ENCODE measurements at places on chromosomes 2 and 18.

DNA sequence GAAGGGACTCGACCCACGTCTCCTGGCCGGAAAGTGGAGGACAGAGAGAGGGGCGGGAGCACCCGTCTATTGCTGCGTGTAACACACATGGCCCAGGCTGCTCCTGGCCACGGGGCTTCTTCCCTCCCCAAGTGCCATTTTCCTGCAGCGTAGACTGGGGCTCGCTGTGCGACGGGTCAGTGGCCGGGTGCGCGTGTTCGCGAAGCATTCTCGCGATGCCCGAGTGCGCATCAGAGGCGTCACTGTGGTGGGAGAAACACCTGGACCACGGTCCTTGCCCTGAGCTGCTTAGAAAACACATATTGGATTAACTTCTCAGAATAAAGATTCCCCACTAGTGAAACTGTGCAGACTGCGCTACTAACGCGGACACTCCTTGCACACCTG, 200.8 kb downstream of the EIPR1 start:
- DNase-seq: no peak

GRCh38 chr2:52097071-52097470, 1065.1 kb upstream of the NRXN1 start:
- DNase-seq: no peak

DNA sequence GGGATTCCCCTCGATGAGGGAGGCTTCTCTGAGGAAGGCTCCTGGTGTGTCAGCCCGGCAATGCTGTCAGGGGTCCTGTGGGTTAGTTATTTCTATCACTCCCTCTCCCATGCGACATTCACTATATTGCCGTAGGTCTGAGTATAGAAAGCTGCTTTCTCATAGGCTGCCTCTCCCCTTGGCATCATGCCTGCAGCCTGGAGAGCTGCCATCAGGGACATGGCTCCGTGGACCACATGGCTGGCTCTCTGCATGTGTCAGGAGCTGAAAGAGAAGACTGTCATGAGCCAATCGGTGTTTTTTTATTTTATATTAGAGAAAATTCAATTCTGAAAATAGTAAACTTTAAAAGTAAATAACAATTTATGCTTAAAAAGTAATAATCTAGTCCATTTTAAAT, 198.0 kb downstream of the CDH20 start:
- DNase-seq: no peak

DNA sequence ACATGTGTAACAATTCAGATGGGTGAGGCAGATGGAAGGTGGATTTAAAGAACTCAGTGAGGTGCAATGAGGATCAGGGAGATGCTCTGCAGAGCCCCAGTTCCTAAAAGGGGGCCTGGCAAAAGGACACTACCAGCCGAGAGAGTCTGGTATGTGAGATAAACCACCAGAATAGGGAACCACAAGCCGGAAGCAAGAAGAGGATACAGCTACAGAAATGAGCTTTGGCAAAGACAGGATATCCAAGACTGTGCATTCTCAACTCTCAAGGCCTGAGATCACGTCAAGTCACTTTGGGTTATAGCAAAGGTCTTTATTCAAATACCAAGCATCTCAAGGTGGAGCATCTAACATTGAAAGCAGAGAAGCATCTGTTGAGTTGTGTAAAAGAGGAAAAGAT, 293.5 kb downstream of the ARHGAP15 start:
- no peak for DNase-seq

- DNase-seq: no peak
Observed at GRCh38 chr2:101296371-101296770, 12.1 kb downstream of the RNF149 start.

DNA sequence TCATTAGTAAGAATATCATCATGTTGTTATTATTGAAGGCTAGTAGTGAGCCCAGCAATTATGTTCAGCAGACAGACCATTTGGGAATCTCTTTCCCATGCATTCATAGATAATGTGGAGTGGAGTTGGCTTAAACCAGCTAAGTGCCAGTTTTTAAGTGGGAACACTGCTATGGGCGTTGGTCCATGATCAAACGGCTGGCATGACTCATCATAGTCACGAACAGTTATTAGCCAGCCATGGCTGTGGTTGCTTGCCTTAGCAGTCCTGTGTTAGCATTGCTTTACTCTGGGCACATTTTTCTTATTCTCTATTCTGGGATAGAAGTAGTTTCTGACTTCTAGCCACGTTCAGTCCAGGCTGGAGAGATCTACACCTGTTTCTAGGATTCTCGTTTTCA, 17.7 kb downstream of the EIF4E2 start:
- DNase-seq: no peak

GRCh38 chr18:21242780-21243401, 859 bp downstream of the GREB1L start:
- peak; percentile 58 for DNase-seq

- no peak for DNase-seq
Observed at GRCh38 chr2:145764631-145765030, 1244.7 kb upstream of the ZEB2 start.

DNA sequence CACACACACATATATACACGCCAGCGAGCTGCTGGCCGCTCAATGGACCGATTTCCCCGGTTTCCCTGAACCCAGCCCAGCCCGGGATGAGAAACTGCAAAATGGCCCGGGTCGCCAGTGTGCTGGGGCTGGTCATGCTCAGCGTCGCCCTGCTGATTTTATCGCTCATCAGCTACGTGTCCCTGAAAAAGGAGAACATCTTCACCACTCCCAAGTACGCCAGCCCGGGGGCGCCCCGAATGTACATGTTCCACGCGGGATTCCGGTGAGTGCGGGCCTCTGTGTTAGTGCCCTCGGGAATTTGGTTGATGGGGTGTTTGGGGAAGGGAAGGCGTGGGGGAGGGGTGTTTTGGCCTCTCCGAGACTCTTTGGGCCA, 392 bp downstream of the ST8SIA3 start:
- no peak for DNase-seq

DNA sequence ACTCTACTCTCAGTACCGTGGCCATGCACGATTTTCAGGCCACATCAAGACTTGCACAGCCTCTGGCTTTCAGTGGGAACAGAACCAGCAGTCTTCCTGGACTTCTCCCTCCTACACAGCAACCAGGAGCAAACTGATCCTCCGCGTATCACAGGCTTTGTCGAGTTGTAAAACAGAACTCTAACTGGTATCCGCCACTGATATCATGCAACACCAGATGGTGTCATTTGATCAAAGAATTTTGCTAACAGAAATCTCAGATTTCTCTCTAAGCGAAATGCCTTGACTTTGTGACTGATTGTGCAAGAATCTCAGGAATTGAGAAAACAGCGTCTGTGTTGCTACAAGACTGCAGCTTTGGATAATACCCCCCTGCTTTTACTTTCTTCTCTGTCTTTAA, 85.7 kb downstream of the COPS8 start:
- DNase-seq: peak; percentile 90

DNA sequence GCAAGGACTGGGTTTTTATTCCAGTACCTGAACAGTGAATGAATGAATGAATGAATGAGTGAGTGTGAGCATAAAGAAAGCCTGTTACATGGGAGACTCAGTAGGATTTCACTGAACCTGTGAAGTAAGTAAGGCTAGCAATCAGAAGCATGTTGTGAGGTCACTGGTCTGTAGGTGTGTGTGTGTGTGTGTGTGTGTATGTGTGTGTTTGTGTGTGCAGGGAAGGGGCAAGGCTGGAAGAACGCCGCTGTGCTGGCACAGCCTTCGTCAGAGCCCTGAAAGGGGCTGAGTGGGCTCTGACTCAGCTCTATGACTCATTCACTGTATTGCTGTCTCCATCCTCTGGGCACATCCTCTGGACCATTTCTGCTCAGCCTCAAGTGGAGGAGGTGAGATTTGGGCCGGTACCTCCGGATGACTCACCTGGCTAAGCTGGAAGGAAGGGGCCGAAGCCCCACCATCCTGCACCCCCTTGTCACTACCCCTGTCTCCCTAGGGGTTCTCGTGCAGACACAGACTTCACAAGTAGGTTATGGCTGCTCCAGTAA, 51.4 kb upstream of the MRPL33 start:
- DNase-seq: no peak

GRCh38 chr2:240137596-240138253, 1.6 kb upstream of the COPS9 start:
- DNase-seq: no peak

GRCh38 chr2:181077128-181077709, 96.8 kb downstream of the UBE2E3 start:
- peak; percentile 56 for DNase-seq

DNA sequence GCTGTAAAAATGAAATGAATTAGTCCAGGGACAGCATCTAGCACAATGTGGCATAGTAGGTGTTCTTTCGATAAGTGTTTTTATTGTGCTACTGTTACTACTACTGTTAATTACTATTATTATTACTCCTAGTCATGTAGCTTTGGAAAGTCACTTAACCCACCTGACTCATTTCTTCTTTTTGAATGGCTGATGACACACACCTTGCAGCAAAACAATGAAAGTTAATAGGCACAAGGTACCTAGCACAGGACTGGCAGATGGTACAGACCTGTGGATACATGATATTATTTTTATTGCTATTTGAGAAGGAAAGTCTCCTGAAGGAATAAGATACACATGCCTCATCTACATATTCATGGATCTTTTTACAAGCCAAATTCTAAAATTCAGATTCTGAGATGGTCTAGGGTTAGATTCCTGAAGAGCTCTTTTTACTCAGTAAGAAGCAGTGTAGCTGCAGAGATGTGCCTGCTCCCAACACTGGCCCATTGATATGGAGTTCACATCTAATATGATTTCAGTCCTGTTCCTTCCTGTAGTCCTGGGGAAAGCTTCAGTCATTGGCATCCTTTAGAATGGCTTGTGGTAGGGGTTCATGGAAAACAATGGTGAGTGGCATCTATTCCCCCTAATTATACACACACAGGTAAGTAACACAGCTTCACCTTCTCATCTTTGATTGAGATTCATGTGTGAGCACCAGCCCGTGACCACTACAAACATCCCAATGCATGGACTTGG, 7.9 kb upstream of the ERMN start:
- DNase-seq: no peak

- no peak for DNase-seq
Observed at GRCh38 chr2:99700482-99701398, 210.9 kb upstream of the REV1 start.

GRCh38 chr2:226403369-226403768, 396.3 kb downstream of the IRS1 start:
- DNase-seq: no peak

DNA sequence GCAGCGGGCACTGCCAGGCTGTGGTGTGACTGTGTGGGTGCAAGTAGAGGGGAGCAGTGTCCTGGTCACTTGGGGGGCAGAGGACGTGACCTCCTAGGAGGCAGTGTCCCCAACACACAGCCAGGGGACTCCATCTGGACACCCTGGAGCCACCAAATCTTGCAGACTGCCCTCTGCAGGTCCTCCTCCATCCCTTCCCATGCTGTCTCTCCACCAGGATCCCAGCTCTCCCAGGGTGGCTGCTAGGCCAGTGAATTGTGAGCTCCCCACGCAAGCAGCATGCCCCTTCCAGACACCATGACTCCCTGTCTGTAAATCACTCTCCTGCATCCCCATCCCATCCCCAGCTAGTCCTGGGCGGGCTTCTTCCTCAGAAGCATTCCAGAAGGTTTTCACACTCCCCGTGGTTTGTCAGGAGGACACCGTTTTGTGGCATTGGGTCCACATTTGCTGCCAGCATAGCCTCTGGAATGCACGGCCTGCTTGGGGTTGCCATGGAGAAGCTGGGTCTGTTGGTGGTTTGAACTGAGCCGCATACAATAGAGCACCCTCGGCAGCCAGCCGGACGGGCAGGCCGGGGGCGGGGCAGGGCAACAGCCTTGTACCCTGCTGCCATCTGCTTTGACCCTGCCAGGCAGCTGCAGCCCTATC, 210.7 kb downstream of the KLHL29 start:
- peak; percentile 72 for DNase-seq

DNA sequence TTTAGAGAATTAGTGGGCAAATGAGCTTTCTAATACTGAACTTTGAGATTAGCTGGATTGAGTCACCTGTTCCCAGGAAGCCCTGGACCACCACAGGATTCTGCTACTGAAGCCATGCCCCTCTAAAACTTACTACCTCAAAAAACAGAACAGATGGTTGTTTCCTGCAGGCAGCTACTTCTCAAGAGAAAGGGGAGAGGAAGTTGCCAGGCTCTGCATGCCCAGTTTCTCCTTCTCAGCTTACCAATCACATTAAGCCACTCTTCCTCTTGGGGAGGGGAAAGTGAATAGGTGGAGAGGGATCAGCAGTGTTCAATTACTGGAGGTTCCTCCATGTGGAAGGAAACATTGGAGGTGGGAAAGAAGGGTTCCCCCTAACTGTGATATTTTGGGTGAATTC, 24.9 kb upstream of the C1GALT1C1L start:
- no peak for DNase-seq

DNA sequence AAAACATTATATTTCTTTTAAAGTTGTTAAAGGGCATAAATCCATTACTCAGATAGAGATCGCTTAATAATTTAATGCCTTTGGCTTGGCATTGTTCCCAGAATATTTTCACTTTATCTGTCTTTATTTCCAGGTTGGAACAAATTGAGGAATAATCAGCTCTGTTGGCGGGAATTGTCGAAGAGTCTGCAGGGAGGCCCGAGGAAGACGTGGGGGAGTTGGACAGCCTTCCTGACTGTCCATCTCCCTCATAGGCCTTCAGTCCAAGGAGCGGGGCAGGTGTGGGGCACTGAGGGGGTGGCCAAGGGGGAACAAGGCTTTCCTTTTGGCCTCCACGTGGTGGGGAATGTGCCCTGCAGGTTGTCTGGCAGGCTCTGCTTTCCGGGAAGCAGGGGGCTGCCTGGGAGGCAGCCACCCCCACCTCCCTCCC, 179.6 kb downstream of the ZBTB7C start:
- no peak for DNase-seq

DNA sequence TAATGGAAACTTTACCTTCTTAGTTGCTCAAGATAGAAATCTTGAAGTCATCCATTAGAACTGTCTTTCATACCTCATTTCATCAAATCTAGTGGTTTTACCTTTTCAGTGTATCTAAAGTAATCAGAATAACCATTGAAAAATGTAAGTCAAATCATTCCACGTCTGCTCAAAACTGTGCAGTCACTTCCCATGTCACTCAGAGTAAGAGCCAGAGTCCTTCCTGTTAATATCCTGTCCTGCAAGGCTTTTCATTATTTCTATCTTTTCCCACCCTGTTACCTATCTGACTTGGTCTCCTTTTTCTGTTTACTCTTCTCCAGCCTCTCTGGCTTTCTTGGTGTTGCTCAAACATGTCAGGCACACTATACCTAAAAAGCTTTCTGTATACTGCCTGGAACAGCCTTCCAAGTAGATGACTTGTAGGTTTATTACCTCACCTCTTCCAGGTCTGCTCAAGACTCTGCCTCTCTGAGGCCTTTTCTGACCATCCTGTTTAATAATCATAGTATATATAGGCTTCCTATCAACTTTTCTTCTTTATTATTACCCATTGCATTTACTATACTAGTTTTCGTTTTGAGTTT, 3.4 kb downstream of the C2orf69 start:
- DNase-seq: no peak

GRCh38 chr2:59032499-59032898, 791.4 kb upstream of the FANCL start:
- DNase-seq: peak; percentile 62

DNA sequence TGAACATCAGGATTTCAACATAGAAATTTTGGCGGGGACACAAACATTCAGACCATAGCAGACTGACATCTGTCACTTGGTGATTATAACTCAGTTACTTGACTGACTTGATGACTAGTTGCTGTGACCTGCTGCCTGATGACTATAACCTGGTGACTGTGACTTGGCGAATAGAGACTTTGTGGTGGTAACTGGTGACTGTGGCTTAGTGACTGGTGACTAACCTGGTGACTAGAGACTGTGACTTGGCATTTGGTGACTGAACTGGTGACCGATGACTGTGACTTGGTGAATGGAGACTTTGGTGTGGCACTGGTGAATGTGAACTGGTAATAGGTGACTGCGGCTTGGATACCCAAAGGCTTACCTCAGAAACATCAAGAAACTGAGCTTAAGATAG, 563.1 kb upstream of the FAM98A start:
- DNase-seq: no peak

All from muscle of back (tissue), 13 donors.